ENCODE measurements at places on chromosomes 2 and 18.

- no peak for DNase-seq
These were observed 277.3 kb upstream of the FN1 start for GRCh38 chr2:215712871-215713790.

DNA sequence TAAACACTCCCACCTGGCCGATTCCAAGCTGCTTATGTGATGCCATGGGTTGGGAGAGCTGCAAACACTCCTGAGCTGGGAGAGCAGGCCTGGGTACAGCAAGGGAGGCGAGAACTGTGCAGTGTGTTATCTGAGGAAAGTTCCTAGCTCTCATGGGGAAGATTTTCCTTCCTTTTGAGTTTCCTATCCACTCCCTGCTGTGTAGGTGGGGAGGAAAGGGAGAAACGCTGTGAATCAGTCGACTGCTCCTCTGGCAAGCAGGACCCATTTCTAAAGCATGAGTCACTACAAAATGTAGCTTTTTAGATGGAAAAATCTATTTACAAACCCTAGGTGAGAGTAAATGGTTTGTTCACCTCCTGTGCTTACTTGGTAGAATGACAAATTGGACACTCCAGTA lies 80.4 kb downstream of the SH3RF3 start:
- peak; percentile 36 for DNase-seq

GRCh38 chr2:12441750-12442475 lies 274.8 kb upstream of the TRIB2 start:
- DNase-seq: no peak

GRCh38 chr18:30280861-30281470 lies 761.6 kb downstream of the DSC3 start:
- peak; percentile 29 for DNase-seq

GRCh38 chr2:5905661-5906060 lies 213.5 kb downstream of the SOX11 start:
- DNase-seq: no peak

- DNase-seq: no peak
These were observed 62.5 kb downstream of the GNAL start for GRCh38 chr18:11751341-11752115.

DNA sequence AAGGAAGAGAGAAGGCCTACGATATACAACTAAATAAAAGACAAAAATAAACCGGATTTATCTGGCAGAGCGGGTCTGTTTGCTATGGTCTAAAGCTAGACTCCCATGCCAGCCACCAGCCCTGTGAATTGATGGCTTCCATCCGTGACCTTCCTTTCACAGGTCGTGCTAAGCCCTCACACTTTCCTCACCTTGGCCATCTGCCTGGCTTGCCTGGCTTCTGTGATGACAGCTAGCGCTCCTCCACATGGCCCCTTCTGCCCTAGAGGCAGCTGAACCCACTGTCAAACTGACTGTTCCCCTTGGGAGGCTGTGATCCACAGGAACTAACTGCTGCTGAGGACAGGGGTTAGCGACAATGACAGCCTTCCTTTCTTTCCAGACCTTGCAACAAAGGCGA lies 32.5 kb downstream of the GAREM1 start:
- no peak for DNase-seq

GRCh38 chr2:82282111-82282882 lies 1977.7 kb upstream of the LRRTM1 start:
- no peak for DNase-seq

DNA sequence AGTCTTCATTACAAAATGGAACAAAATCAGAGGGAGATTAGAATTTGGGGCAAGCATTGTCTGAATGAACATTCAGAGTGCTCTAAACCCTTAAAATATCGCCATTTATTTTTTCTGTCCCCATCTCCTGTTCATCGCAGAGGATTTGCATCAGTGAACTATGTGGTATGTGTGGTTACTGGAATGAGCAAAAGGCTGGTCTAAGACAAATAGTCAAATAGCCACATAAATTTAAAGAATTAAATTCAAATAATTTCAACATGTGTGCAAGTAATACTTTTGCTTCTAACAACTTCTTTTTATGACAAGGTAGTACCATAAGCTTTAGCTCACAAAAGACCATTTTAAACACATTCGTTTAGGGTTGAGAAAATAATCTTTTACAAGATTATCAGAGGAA lies 82.6 kb upstream of the ST8SIA3 start:
- DNase-seq: no peak

DNA sequence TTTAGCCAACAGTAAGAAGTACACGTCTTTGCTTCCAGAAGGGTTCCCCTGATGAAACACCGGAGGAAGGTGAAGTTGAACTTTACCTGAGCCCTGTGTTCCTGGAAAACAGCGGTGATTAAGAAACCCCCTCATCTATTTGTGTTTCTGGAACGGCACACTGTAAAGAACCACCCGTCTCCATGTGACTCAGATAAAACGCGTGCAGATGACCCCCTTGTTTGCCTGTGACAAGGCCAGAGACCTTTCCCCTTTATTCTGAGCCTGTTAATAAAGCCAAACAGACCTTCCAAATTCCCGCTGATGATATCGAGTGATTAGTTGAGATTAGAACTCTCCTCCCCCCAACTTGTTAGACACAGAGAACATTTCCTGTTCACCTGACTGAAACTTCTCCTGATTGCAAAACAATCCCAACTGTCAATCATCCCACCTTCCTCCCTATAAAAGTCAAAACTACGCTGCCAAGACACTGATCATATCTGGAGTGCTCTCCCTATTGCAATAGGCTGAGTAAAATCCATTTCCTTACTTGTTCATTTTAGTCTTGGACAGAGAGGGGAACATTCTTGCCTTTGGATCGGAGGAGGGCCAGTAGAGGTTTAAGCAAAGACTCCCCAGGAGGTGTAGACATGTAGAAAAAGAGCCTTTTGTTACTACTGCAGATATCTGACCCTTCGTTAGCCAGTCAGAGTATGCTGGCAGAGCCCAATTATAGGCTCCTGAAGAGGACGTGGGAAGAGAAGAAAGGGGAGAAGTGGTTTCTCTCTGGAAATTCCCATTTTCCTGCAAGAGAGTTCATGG lies 914 bp upstream of the IWS1 start:
- no peak for DNase-seq

GRCh38 chr18:63422864-63423304 lies 608 bp upstream of the VPS4B start:
- DNase-seq: no peak

DNA sequence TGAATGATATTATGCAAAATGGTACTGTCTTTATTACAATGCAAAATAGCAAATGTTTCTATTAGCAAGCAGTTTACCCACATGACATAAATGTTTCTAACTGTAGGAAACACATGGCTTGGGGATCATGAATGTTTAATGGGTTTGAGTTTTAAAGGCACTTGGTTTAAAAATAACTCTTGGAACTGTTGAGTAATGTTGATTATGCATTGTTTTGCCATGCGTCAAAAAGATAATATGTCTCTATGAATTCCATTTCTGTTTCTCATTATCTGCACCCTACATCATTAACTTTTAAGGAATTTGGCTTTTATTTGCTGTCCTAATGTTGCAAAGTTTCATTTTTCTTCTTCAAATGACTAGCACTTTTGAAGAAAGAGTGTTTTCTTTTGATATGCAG lies 1355.5 kb downstream of the SUCLG1 start:
- DNase-seq: peak; percentile 63

- no peak for DNase-seq
These were observed 115.1 kb downstream of the CMPK2 start for GRCh38 chr2:6750411-6751158.
